ENCODE measurements at places on chromosomes 4 and X. TPM values are rescaled to one million over a fixed set of nuclear protein-coding genes. Genes with fewer than 3 reads are reported as not detected.

- DNase-seq = no peak
Measured at GRCh38 chrX:118338930-118339329, 7.0 kb upstream of the WDR44 start.

DNA sequence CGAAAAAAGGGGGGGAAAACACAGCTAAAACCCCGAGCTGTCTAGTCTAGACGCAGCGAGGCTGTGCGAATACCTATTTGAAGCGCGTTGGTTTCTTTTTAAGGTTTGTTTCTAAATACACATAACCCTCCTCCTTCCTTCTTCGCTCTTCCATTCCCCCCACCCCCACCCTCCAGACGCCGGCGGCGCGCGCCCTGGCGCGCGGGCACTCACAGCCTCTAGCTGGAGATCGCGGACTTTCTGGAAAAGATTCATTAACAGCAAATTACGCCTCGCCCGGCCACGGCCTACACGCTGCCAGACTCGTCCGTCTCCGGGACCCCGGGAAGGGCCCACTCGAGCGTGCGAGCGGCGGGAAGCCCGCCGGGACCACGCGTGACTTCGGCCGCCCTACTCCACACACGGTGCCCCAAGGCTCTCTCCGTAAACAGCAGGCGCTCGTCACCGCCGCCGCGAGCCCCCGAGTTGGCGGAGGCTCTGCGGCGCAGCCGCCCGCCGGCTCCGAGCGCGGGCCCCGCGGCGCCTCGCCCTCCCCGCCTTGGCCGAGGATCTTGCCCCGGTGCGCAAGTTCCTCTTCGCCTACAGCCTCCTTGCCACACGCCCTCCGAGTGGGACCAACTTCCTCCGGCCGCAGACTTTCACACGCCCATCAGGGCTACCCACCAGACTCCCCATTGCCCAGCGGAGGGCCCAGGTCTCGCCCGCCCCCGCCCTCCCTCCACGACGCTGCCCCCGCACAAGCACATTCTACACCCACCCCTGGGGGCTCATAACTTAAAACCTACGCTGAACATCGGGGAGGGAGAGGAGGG lies 2.0 kb downstream of the BCOR start:
- peak; percentile 27 for DNase-seq

- DNase-seq = no peak
Measured at GRCh38 chrX:39888730-39889129, 209.0 kb downstream of the BCOR start.

- no peak for DNase-seq
Measured at GRCh38 chr4:108078024-108078733, 88.5 kb downstream of the HADH start.

DNA sequence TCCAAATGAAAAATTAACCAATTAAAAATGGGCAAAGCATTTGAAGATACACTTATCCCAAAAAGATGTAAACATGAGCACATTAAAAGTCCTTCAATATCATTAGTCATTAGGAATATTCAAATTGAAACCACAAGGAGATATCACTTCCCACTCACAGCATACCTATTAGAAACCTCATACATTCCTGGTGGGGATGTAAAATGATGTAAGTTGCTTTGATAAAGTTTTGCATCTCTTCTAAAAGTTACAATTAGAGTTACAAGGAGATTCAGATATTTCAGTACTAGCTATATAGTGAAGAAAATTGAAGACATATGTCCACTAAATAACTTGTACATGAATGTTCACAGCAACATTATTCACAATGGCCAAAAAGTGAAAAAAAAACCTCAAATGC lies 1109.3 kb upstream of the LCORL start:
- peak; percentile 2 for DNase-seq

GRCh38 chr4:845836-846251 lies 19.9 kb upstream of the CPLX1 start:
- no peak for DNase-seq

DNA sequence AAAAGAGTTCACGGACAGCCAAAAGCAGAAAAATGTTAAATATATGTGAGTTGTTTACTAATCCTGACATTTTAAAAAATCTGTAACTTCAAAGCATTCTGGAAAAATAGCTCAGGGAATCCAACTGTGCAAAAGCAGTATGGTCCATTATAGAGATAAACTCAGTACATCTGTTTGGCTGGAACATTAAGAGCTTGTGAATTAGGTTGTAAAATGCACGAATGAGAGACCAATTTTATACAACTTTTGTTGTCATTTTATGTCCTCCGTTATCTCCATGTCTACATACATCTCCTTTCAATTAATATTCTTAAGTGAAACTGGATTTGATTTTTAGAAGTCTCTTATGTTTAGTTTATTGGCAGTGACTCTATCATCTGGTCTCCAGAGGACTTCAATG lies 367.0 kb upstream of the ATOH1 start:
- no peak for DNase-seq

- DNase-seq = no peak
Measured at GRCh38 chr4:139458543-139458942, 4.6 kb downstream of the RAB33B start.

DNA sequence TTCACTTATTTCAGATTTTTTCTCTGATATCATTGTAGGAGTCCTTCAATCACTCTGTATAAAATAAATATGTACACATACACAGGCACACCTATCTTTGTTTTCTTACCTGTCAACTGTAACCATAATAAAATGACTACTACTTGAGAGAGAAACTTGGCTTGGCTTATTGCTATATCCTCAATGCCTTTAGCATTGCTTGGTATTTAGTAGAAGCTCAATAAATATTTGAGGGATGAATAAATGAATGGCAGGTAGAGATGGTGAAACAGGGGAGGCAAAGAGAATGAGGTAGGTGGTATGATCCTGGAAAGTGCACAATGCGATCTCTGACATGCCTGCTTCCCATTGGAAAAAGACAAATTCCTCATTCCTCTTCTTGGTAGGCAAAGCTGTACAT lies 21.8 kb upstream of the CXCL6 start:
- DNase-seq = peak; percentile 93

- DNase-seq = peak; percentile 54
Measured at GRCh38 chrX:56281789-56282188, 49.6 kb downstream of the KLF8 start.

GRCh38 chrX:42151808-42152207 lies 228.5 kb upstream of the CASK start:
- DNase-seq = peak; percentile 29

The RNF212 gene
- not detected for total RNA-seq

The F8A2 gene
- total RNA-seq = not detected

The ACSL1 gene
- 22.9 TPM for total RNA-seq

The SLC26A1 gene
- total RNA-seq = 0.52 TPM

The CLDN2 gene
- not detected for total RNA-seq

The GPRASP2 gene
- total RNA-seq = 12.1 TPM

The ADGRG4 gene
- not detected for total RNA-seq

The HPSE gene
- 9.1 TPM for total RNA-seq
